ENCODE measurements at places on chromosomes 7 and 10. TPM values are rescaled to one million over a fixed set of nuclear protein-coding genes. Genes with fewer than 3 reads are reported as not detected.

Gene HYAL4
- 2.1 TPM for total RNA-seq

DNA sequence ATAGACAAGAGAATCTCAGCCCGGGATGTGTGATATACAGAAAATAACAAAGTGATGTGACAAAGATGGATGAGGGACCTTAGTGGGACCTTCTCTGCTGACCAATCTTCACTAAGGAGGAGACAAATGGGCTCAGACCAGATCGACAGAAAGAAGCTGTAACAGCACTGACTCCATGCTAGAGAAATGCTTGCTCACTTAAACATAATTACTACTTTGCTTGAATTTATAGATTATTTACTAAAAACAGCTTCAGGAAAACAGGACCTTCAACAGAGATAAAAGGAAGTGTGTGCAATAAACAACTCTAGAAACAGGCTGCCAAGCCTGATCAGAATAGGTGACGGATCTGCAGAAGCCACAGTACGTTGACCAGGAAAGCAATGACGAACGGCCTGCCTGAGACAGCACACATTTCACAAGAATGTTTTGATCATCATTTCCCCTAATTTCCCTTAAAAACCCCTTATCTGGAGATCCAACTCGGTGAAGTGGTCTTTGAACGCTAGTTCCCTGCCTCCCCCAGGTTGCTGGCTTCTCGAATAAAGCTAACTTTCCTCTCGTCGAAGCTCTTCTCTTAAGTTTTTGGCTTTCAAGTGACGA is 98.4 kb upstream of the STEAP1B start:
- no peak for DNase-seq

Gene CPA2
- 0.11 TPM for total RNA-seq

Gene ZFAND2A
- total RNA-seq, result 51.4 TPM

- no peak for DNase-seq
Measured at GRCh38 chr10:88505680-88506215, 77.4 kb downstream of the RNLS start.

GRCh38 chr10:72276013-72276387 is 2.3 kb downstream of the DDIT4 start:
- peak; percentile 27 for DNase-seq

- DNase-seq, result peak; percentile 38
Measured at GRCh38 chr10:89426230-89426868, 12.0 kb downstream of the IFIT5 start.

DNA sequence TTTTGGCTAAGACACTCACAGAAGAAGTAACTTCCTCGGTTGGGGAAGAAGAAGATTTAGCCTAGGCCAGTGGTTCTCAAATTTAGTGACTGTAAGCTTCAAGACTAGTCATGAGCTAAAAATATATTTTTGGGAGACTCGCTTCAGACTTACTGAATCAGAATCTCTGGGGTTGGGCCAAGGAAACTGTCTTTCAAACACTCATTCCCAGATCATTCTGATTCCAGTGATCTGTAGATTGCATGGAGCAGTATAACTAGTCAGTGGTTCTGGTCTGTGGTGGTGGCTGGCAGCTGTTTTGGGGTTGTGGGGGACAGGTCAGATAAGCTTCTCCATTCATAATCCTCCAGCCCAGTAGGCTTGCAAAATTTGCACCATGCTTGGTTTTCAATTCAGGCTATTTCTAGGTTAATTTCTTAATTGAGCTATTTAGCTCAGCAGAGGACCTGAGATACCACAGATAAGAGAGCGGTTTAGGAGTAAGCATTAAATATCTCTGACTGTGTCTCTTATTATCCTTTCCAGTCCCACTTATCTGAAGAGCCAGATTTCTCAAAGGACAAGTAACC is 3.8 kb upstream of the KAT6B start:
- no peak for DNase-seq

DNA sequence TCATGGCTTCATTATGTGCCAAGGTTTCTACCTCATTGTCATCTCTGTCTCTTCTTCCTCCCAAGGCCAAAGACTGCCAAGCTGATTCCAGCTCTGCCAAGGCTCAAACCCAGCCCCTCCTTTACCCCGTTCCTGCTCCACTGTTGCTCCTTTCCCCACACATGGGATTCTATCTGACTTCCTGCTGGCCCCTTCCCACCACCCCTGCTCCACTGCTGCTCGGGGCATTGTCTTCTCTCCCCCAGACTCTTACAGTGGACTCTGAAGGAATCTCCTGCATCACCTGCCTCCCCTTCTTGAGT is 86.3 kb downstream of the COBL start:
- no peak for DNase-seq

DNA sequence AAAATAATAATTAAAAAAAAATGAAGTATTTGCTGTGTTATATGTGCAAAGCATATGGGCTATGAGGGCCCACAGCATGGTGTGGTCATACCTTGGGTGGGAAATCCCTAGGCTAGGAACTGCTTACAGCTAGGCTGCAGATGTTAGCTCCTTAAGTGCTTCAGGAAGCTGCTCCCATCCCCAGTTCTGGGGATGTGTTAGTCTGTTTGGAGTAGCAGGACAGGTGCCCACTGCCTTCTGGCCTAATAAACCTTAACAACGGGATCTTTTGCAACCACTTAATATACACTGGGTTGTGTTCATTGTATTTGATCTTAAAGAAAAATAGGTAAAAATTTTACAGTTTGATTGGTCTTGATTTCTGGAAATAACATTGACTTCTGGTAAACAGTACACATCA is 46.3 kb downstream of the HK1 start:
- DNase-seq, result no peak

- no peak for DNase-seq
Measured at GRCh38 chr7:117836-118614, 74.3 kb upstream of the FAM20C start.

Gene CELF2
- total RNA-seq, result 0.24 TPM

- DNase-seq, result no peak
Measured at GRCh38 chr10:75021379-75022249, 89.8 kb upstream of the SAMD8 start.

DNA sequence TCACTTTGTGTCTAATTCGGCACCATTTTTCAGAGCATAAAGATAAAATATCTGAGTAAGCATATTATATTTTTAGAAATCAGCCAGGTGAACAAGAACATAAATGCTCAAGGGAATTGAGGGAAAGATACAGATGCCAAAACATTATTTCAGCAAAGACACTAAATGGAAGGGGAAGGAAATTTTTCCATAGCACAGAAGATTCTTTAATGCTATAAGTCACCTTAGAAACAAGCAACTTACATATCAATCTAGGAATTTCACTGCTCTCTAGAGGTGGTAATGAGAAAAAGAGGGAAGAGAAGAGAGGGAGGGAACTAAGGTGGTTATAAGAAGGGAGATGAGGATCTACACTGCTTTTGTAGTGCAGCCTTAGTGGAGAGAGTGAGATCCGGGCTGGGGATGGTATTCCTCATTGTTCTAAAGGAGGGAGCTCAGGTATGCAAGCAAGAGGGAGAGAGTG is 20.4 kb downstream of the ZNF365 start:
- DNase-seq, result no peak

DNA sequence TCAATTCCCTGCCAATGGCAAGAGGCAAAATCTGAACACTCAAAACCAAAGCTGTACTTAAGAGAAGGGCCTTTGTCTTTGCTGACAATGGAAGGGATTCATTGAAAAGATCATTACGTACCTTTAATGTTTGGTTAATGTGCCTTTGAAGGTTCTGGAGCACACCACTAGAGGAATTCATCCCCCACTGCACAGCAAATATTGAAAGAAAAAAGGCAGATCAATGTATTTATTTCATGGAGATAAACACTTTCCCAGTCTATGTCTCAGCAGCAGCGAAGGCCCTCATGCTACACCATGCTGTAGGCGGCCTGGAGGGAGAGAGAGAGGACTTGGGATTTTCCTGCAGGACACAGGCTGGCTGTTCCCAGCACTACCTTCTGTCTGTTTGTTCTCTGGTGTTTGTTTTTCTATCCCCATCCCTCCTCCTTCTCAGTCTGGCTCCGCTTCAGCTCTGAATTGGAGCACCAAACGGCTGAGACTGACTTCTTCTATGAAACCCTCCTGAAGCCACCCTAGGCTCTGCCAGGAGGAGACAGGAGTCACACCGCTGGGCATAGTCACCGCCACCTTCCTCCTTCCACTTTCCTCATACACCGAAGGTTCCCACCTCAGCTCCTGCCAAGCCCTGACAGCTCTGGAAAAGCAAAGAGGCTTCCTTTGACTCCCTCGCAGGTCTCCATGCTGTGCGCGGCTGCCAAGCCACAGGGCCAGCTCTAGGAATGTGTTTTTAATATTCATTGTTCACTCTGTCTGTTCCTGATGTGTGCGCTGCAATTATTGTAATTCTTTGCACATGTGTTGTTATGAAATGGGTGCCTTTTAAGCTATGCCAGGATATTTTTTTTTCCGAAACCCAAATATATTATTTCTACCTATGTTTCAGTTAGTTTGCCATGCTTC is 301.5 kb downstream of the FZD1 start:
- no peak for DNase-seq

DNA sequence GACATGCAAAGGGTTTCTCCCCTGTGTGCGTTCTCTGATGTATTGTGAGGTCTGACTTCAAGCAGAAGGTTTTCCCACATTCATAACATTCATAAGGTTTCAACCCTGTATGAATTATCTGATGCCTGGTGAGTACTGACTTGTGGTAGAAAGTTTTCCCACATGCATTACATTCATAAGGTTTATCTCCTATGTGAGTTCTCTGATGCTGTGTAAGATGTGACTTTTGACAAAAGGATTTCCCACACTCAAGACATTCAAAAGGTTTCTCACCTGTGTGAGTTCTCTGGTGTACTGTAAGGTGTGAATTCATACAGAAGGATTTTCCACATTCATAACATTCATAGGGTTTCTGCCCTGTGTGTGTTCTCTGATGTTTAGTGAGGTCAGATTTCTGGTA is 45.1 kb downstream of the ZNF33B start:
- DNase-seq, result no peak

Gene TFR2
- total RNA-seq, result 2.4 TPM

Gene HOGA1
- not detected for total RNA-seq

DNA sequence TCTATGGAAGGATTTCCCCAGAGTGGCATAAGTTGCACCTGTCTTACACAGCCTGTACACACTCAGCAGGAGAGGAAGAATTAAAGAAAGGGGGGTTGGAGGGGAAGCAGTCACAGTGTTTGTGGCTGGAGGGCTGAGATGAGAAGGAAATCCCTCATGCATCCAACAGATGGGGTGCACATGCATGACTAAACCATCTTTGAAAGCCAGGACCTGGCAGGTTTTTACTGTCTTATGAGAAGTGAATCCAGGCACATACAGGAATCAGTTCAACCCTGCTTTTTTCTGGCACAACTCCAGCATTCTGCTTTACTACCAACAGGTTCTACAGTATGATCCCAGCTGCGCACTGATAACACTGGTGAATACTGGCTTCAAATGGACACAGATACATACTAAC is 107.7 kb downstream of the CACNA2D1 start:
- peak; percentile 1 for DNase-seq

- DNase-seq, result no peak
Measured at GRCh38 chr10:77357185-77357584, 280.4 kb downstream of the KCNMA1 start.

DNA sequence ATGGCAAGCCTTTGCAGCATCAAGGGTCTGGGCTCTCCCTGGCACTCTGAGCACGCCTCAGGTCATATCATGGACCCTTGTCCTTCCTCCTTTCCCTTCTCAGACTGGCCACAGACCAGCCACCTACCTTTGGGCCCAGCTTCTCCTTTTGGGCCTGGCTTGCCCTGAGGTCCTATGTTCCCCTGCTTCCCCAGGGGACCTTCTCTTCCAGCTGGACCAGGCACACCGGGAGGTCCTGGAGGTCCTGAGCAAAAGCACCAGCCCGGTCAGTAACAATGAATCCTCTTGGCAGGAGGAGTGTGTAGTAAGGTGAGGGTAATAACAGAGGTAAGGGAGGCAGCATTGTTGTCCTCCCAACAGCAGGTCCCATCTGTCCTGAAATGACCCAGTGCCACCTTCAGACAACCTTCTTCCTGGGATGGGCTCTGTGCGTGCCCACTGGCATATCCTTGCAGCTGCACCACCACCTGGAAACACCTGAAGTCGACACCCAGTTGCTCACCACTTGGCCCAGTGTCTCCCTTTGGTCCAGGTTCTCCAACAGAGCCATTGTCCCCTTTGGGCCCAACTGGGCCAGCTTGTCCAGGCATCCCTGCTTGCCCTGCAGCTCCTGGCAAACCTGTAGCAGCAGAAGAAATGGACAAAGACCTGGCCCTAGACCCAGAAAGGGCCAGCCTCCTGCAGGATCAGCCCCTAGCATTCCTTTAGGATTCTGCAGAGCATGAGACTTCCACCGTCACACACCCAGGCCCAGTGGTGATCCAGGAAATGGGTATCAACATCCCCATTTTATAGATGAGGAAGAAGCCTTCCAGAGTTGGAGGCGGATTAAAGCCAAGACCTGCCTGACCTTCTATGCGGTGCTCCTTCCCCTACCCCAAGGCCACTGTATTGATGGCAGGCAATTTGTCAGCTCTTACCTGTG is 6.4 kb downstream of the SFTPD start:
- no peak for DNase-seq

Gene LIPF
- total RNA-seq, result not detected

DNA sequence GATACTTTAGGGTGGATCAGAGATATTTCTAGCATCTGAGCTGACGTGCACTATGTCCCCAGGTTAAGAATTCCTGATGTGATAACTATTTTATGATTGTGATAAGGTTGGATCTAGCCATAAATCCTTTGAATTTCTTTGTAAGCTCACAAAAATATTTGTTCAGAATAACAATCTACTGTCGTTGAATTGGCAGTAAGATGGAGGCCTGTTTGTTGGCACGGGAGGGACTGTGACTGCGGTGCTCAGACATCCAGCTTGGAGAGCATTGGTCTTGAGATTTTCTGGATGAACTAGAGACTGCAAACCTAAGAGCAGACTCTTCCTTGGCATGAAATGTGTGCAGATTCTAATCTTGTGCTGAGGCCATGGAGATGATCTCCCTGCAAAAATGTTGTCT is 131.1 kb downstream of the LRRC4 start:
- DNase-seq, result no peak

- no peak for DNase-seq
Measured at GRCh38 chr10:111473361-111473760, 396.5 kb downstream of the ADRA2A start.

- no peak for DNase-seq
Measured at GRCh38 chr10:129955601-129956285, 8.3 kb downstream of the EBF3 start.

Gene ADAM12
- 59.9 TPM for total RNA-seq

Gene PTPRN2
- 5.5 TPM for total RNA-seq

Gene PTPN20
- total RNA-seq, result not detected

Gene AGAP6
- total RNA-seq, result 2.9 TPM

DNA sequence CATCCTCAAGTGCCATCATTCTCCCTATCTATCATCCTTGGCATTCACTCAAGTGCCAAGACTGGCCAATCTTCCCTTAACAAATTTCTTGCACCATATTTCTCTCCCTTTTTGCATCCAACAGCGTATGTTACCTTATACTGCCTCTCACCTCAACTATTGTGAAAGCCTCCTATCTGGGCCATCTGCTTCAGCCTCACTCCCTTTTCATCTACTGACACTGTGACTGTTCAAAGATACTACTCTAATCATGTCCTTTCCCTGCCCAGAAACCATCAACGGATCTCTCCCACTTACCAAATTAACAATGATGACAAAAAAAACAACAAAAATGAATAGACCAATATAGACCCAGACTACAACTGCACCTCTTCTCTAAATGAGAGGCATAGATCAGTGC is 90.6 kb upstream of the NMT2 start:
- no peak for DNase-seq
